GM04503 (cell line): ENCODE measurements at places on chromosomes 4 and X.

- DNase-seq: no peak
These were observed 88.1 kb upstream of the STOX2 start for GRCh38 chr4:183816882-183817509.

DNA sequence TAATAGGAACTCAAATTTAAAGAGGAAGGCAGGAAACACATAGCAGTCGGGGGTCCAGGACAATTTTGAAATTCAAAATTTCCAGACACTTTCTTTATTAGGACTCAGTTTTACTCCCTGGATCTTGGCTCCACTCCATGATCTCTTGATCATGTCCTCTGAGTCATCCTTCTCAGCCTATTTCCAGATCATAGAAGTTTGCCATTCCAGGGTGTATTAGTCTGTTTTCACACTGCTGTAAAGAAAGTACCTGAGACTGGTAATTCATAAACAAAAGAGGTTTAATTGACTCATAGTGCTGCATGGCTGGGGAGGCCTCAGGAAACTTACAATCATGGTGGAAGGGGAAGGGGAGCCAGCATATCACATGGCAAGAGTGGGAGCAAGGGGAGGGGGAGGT is 564.7 kb upstream of the ACTRT1 start:
- DNase-seq: no peak

GRCh38 chr4:1126506-1126905 is 13.1 kb upstream of the RNF212 start:
- peak; percentile 19 for DNase-seq

- no peak for DNase-seq
These were observed 163.2 kb upstream of the FAM9B start for GRCh38 chrX:9196961-9197640.
